Ascending aorta (tissue), 2 donors: ENCODE measurements at places on chromosomes 1 and 21.

DNA sequence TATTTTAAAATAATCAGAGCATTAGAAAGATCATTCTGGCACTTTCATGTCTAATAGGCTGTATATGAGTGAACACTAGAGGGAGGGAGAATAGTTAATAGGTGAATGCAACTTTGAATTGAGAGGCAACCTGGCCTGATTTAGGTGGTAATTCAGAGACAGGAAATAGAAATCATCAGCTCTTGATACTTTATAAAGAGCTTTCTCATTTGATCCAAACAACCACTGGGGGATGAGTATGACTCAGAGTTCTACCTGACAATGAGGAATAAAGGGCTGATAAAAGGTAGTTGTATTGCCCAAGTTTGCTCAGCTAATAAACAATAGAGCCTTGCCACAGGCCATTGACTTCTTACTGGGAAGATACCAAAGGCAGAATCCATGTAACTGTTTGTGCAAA lies 5.2 kb upstream of the FAM89A start:
- no peak for DNase-seq

GRCh38 chr1:9019896-9020295 lies 6.3 kb downstream of the SLC2A7 start:
- no peak for DNase-seq

- DNase-seq: no peak
Observed at GRCh38 chr1:3473381-3473844, 18.9 kb downstream of the ARHGEF16 start.

- no peak for DNase-seq
Observed at GRCh38 chr1:207951652-207952051, 40.7 kb upstream of the CD34 start.

GRCh38 chr1:197844651-197845050 lies 57.8 kb upstream of the C1orf53 start:
- DNase-seq: no peak

- DNase-seq: no peak
Observed at GRCh38 chr21:34989337-34990151, 59.6 kb downstream of the RUNX1 start.

GRCh38 chr1:217048104-217048707 lies 325.0 kb upstream of the ESRRG start:
- DNase-seq: no peak

DNA sequence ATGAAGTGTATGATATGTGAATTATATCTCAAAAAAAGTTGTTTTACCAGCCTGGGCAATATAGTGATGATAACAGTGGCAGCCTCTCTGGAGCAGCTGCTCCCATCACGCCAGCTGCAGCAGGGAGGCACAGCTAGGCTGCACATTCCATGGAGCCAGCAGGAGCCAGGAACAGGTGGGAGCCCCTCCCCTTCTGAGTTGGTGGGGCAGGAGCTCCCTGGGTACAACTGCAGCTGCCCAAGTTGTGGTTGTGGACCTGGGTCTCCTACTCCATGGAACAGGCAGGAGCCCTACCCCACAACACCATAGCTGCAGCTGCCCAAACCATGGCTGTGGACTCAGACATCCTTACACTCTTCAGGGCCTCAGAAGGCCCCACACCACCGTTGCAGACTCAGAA lies 21.7 kb upstream of the FNBP1L start:
- DNase-seq: no peak

DNA sequence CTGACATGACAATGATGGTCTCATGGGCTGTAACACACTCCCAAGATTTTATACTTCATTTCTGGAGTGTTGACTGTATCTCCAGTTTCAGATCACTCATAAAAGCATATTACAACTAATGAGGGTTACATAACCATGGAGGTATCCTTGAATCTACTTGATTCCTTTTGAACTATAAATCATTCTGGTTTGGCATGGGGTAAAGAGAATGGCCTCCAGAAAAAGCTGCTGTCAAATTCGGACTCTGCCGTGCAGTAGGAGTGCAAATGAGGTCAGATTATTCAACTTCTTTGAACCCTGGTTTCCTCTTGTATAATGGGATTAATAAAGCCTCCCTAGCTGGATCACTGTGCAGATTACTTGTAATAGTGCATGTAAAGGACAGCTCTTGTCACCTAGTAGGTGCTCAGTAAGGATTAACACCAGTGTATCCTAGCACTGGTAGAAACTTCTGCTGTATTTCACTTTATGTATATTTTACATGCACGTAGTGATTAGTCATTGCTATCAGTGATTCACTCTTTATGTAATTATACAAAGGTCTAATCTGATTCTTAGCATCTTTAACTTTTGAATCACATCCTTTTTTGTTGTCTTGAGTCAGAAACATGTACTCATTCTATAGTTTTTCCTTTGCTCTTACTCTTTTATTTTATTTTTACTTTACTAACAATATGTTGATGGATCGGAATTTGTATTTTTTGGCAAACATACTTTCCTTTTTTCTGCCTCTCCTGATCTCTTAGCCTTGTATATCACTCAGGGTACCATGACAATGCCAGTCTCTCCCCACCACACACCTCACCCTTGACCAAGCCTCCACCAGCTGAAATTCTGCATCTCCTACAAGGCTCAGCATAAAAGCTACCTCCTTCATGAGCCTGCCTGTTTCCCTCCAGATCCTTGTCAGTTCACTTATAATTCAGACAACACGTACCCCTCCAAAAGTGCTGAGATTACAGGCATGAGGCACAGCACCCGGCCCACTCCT lies 3.2 kb downstream of the LRRC8C start:
- no peak for DNase-seq

DNA sequence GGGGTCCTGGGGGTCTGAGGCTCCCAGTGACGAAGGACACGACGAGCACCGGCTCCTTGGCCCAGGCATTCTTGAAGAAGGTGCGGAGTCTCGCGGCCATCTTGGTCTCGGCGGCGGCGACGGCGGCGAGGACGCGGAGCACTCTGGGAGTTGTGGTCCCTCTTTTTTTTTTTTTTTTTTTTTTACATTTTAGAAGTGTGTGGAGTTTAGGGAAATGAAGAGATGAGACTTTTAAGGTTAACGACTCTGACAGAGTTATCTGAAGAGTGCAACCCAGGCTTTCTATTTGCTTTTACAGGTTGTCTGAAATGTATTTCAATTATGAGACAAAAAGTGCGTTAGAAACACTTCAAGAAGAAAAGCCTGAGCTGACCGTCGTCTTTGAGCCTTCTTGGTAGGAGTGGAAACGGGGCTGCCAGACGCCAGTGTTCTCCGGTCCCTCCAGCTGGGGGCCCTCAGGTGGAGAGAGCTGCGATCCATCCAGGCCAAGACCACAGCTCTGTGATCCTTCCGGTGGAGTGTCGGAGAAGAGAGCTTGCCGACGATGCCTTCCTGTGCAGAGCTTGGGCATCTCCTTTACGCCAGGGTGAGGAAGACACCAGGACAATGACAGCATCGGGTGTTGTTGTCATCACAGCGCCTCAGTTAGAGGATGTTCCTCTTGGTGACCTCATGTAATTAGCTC lies 9.7 kb downstream of the OR2B11 start:
- DNase-seq: peak; percentile 73

DNA sequence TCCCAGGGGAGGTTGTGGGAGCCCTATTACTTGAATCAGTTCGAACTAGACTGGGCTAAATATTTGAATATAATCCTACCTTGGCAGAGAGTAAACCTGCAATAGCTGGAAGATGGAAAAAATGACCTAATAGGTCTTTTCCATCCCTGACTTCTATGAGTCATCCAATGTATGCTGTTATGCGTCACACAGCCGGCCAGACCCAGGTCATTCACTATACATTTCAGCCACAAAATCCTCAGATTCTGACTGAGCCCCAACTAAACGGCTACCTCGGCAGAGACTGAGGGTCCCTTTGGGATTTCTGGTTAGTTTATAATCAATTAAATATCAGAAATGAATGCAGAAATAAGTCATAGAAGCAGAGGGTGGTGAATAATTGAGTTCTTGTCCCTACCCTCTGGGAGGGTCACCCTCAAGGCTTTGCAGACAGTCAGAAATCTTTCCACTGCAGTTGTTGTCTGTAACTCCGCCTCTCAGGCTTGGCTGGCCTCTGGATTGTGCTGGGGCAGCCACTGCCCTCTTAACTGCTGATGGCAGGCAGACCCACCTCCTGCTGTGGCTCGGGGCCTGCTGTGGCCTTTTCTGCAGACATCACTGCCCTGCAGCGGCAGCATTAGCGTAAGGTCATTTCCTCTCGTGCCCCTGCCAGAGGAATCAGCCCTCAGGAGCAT lies 240.5 kb downstream of the TGFB2 start:
- no peak for DNase-seq

GRCh38 chr21:28627691-28628090 lies 365.0 kb downstream of the LTN1 start:
- no peak for DNase-seq

GRCh38 chr1:228292609-228292911 lies 84.7 kb downstream of the OBSCN start:
- no peak for DNase-seq

- DNase-seq: no peak
Observed at GRCh38 chr1:224435318-224435763, 744 bp upstream of the WDR26 start.

GRCh38 chr1:44511363-44511762 lies 106.3 kb downstream of the RNF220 start:
- no peak for DNase-seq

DNA sequence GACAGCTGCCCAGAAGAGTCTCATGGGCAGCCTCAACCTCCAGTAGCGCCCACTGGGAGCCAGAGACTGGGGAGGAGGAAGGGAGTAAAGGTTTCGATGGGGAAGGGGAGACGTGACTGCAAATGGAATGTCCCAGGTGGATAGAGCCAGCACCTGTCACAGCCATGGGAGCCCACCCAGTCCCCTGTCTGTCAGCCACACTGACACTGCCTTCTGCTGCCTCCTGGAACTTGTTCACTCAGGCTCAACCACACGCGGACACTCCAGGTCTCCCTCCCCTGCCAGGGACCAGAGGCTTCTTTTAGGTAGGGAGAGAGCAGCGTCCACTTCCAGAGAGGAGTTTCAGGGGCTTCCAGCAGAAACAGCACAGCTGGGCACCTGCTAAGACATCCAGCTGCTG lies 346.3 kb downstream of the NPHP4 start:
- no peak for DNase-seq

- DNase-seq: no peak
Observed at GRCh38 chr1:214318356-214318755, 37.4 kb downstream of the SMYD2 start.

GRCh38 chr1:115927971-115928370 lies 48.3 kb upstream of the SLC22A15 start:
- DNase-seq: no peak

DNA sequence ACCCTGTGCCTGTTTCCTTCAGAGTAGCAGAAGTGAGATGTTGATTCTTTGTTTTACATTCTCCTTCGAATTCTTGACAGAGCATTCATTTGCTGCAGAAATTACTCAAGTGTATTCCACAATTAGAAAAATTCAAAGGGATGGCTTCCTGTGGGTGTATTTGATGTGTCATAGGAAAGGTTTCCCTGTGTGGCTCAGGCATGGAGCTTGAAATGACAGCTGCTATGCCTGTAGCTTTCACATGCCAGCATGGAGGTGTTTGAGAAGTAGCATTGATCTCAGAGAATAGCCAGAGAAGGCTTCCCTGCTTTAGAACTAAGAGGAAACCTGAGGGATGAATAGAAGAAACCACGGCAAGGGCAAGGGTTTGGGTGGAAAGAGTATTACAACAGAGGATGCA lies 317.2 kb upstream of the DEPDC1 start:
- DNase-seq: no peak

GRCh38 chr21:32728456-32728839 lies 635 bp upstream of the SYNJ1 start:
- DNase-seq: no peak

DNA sequence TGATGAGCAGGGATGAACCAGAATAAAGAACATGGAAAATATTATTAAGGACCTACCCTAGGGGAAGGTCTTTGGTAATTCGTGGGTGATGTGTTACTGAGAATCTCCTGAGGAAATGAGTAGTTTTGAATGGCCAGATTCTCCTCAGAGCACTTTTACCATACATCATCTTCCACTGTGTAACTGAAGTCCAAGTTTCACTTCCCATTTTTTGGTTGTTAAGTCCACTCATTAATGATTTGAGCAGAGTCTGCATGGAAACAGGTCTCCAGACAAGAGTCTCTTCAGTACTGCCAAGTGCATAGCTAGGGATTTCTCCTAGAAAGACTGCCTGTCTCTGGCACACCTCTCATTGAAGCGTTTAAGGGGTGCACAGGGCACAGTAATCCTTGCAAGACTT lies 48.7 kb upstream of the PCP4 start:
- no peak for DNase-seq

GRCh38 chr1:101290922-101291561 lies 54.2 kb downstream of the S1PR1 start:
- DNase-seq: no peak

- no peak for DNase-seq
Observed at GRCh38 chr1:244552336-244552735, 91.3 kb downstream of the CATSPERE start.

GRCh38 chr1:54456361-54456760 lies 50.2 kb upstream of the SSBP3 start:
- DNase-seq: no peak

GRCh38 chr1:202247104-202247503 lies 53.5 kb downstream of the LGR6 start:
- peak; percentile 8 for DNase-seq

DNA sequence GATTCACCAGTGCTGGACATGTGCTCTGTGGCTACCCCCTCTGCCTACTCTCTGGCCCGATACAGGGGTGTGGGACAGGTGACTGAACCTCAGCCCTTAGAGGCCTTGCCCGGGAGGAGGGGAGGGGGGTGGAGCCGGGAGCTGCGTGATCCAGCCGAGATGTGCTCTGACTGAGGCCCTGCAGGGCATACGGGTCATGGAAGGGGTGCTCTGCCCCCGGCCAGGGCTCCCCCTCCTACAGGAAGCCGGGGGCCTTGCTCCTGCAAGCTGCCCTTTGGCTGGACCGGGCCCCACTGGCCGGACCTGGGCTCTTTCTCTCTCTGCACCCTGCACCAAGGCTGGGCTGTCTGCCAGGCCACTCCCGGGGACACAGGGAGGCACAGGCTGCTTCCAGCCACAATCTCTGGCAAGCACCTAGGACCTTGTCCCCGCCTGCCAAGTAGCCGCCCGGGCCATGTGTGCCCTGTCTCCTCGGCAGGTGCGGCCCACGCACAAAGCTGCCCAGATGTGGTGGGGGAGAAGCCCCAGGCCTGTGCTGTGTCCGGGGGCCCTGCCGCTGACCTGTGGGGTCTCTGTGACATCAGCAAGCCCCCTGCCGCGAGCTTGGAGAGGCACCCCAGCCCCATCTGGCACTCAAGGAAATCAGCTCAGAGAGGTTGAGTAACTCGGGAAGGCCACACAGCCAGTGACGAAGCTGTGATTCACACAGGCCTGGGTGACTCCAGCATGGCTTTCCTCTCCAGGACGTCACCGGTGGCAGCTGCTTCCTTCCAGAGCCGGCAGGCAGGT lies 1.5 kb downstream of the SCNN1D start:
- DNase-seq: no peak
